ENCODE measurements at places on chromosomes 2 and 18.

- no peak for DNase-seq
Measured at GRCh38 chr2:236512902-236513435, 56.7 kb upstream of the ACKR3 start.

GRCh38 chr2:54419855-54420523, 36.1 kb upstream of the SPTBN1 start:
- no peak for DNase-seq

DNA sequence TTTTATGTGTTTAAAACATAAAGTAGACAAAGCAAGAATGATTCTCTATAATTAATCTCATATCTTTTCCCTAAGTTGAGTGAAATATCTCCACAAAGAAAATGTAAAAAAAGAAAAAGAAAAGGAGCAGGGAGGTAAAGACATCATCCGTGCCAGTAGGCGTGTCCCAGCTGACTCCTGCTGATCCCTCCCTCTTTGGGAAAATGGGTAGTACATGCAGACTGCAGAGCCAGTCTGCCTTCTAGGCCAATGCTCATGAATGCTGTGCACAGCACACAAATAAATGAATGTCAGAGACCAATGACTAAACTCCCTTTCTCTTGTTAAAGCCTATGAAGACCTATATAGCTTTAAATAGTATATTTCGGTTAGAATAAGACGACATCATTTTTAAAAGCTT, 64.7 kb downstream of the RAPH1 start:
- no peak for DNase-seq

GRCh38 chr2:196974970-196975369, 48.5 kb upstream of the PGAP1 start:
- DNase-seq = no peak

GRCh38 chr2:239103125-239104098, 255.5 kb downstream of the TWIST2 start:
- DNase-seq = no peak

DNA sequence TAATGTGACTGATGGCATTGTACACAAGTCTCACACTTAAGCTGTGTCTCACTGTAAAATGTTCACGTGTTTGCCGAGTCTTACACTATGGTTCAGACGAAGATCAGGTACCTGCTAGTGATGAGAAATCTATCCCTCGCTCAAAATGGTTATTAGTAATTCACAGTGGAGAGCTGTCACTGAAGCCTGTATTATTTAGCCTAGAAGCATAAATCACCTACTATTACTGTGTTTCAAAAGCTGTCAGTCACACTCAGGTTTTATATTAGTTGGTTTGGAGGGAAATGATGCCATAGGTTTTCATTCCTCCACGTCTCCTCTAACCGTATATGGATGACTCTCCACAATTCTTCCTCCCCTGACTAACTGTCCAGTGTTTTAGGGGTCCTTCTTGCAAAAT, 292.4 kb upstream of the ZEB2 start:
- no peak for DNase-seq

DNA sequence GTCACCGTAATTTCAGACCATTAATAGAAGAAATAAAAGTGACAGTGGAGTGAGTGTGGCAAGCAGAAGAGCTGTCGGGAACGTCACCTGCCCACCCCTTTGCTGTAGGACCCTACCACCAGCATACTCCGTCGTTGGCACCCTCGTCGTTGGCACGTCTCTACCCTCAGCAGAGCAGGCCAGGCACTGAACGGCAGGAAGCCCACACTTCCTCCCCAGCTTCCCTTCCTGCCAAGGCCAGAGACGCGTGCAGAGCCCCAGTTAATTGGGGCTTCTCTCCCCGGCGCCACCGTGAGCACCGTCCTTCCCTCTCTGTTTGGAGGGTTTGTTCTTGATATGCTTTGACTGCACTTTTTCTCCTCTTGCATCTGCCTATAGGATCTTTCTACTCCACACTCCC, 27.0 kb upstream of the NFATC1 start:
- DNase-seq = no peak

DNA sequence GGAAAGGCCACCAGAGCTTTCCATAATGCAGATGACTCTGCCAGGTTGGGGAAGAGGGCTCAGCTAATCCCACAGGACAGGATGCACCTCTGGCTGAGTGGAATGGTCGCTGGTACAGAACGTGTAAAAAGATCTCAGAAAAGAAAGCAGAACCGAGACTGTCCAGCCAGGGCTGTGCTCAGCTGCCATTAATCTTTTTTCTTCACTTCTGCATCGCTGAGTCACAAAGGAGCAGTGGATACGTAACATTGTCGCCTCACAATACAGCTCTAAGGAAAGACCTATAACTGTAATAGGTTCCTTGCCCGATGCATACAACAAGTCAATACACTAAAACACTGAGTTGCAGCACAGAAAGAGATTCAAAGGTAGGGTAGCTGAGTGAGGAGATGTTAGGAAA, 354.2 kb downstream of the EN1 start:
- no peak for DNase-seq

GRCh38 chr2:241720560-241720959, 13.9 kb upstream of the D2HGDH start:
- no peak for DNase-seq

- DNase-seq = no peak
Measured at GRCh38 chr2:41914936-41915335, 132.9 kb upstream of the PKDCC start.

- DNase-seq = no peak
Measured at GRCh38 chr2:62382122-62382521, 123.9 kb downstream of the TMEM17 start.

DNA sequence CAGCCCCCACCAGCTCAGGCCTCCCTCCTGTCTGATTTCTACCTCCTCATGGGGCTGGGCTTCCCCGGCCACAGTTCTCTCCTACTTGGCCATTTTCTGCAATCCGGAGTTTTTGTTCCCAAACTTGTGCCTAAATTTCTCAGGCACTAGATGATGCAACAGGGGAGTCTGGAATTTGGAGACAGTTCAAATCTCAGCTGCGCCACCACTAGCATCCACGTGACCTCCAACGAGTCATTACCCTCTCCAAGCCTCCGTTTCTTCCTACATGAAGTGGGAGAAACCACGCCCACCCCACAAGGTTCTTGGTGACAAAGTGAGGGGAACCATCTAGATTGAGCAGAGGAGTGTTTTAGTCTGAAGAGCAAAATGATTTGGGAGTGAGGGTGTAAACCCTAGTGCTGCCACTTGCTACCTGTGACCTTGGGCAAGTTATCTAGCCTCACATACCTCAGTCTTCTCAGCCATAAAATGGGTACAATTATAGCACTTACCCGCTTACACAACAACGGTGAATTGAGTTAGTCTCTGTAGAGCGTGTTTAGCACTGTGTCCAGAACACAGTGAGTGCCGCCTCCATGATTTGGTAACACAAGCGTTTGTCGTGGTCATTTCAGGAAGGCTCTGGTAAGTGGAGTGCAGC, 61.4 kb upstream of the ASAP2 start:
- no peak for DNase-seq

DNA sequence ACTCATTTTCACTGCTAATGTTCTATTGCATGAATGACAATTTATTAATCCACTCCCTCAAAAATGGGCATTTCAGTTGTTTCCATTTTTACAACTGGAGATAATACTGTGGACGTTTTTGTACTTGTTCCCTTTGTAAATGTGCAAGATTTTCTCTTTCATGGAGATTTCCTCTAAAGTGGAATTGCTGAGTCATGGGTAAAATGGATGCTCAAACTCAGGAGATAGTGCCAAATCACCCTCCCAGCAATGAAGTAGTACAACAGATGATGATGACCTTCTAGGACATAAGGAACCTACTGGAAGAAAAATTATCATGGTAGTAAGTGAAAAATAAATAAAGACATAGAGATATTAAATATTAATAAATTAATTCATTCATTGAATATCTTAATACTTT, 460.8 kb upstream of the CHST9 start:
- no peak for DNase-seq

Measured in NCI-H1436 (cell line).